ENCODE measurements at places on chromosomes 11 and 22.

DNA sequence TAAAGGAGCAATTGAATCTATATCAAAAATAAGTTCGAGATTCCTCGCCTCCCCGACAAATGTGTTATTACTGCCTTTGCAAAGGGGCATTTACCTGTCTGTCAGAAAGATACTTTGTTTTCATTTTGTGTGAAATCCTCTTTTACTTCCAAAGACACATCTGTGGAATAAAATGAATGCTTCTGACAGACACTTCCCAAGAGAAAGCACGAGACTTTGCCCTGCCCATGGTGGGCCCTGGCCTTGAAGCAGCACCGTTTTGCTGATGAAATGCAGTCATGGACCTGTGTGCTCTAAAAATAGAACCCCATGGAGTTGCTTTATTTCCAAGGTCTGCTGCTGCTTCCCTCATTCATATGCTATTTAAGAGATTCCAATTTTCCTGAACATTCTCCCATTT lies 85.9 kb upstream of the USP47 start:
- no peaks in the 10 kb centered on the region for H3K36me3 ChIP-seq
- no peak overlapping the region for H3K4me3 ChIP-seq
- H3K27me3 ChIP-seq: no peaks in the 10 kb centered on the region
- DNase-seq: no peak
- H3K27ac ChIP-seq: no peak overlapping the region

- no peaks in the 10 kb centered on the region for H3K4me1 ChIP-seq
- H3K36me3 ChIP-seq: no peaks in the 10 kb centered on the region
Observed at GRCh38 chr11:105468154-105468553, 141.7 kb upstream of the GRIA4 start.

DNA sequence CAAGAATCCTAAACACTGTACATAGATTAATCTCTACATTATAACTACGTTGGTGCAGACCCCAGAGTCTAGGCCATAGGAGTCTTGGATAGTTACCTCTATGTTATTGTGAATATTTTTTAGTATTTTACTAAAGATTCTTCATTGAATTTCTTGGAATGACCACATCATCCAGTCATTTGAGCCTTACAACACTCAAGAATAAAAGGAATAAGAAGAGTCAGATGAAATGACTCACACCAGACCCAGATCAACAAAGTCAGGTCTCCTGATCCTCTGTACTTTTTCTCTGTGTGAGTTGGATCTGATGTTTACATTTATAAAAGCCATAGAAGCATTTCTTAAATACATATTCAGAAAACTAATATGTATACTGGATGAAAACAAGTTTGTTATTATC lies 179.2 kb upstream of the ARHGAP20 start:
- H3K27me3 ChIP-seq: no peaks in the 10 kb centered on the region
- no peak for DNase-seq
- no peaks in the 10 kb centered on the region for H3K4me1 ChIP-seq
- no peak overlapping the region for H3K4me3 ChIP-seq
- no peak overlapping the region for H3K27ac ChIP-seq

DNA sequence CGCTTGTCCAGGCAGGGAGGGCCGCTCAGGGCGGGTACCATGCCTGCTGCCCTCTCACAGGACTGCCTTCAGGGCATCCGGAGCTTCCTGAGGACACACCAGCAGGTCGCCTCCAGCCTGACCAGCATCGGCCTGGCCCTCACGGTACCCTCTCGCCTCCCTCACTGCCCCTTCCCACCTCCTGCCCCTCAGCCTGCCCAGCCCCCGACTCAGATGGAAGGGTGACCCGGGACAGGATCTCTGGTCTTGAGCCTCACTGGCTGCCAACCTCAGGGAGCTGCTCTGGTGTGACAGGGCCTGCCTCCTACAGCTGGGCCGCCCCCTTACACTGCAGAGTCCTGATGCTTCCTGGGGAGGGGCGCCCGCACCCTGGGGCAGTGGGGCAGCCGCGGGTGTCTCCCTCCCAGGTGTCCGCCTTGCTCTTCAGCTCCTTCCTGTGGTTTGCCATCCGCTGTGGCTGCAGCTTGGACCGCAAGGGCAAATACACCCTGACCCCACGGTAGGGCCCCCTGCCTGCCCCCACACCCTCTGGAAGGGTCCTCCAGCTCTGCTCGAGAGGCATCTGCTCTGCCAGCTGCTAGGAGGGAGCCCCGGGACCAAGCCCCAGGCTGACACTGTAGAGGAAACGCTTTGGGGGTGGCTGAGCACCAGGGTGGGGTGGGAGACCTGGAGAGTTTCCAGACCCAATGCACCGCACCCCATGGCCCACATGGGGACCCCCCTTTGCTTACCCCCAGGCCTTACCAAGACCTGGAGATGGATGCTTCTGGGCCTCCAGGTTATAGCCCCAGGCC lies 14.6 kb downstream of the TSPAN32 start:
- H3K36me3 ChIP-seq: no peaks in the 10 kb centered on the region
- no peak overlapping the region for H3K27ac ChIP-seq
- H3K27me3 ChIP-seq: no peaks in the 10 kb centered on the region
- no peak for DNase-seq
- no peak overlapping the region for H3K4me3 ChIP-seq
- H3K4me1 ChIP-seq: no peaks in the 10 kb centered on the region

DNA sequence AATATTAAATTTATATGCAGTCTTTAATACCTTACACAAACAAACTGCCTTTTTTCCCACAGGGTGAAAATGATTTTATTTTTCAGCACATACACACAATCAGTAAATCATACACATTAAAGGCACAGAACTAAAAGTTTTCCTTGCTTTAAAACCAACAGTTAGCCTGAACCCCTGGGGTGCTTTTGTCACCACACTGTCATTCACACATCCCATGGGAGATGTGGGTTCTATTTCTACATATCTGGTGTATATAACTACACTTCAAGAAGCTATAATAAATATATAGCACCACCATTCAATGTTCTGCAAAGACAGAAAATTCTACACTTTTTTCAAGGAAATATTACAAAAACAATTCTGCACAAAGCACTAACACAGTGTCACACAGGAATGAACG lies 197.0 kb downstream of the GUCY1A2 start:
- no peaks in the 10 kb centered on the region for H3K27me3 ChIP-seq
- H3K4me3 ChIP-seq: no peak overlapping the region
- no peaks in the 10 kb centered on the region for H3K36me3 ChIP-seq
- no peak overlapping the region for H3K27ac ChIP-seq

- H3K4me1 ChIP-seq: peaks cover 6% of the 10 kb centered on the region
- no peak overlapping the region for H3K27ac ChIP-seq
- no peak overlapping the region for H3K4me3 ChIP-seq
- no peaks in the 10 kb centered on the region for H3K27me3 ChIP-seq
- no peak for DNase-seq
- H3K36me3 ChIP-seq: no peaks in the 10 kb centered on the region
Observed at GRCh38 chr22:42676059-42676607, 26.9 kb upstream of the CYB5R3 start.

All from trophoblast cell (in vitro differentiated cells and primary cell).